ENCODE measurements at places on chromosomes 2 and 18.

GRCh38 chr2:233460726-233461441 is 105.7 kb downstream of the USP40 start:
- no peak for DNase-seq

GRCh38 chr18:25538175-25538922 is 186.4 kb upstream of the ZNF521 start:
- no peak for DNase-seq

GRCh38 chr2:12852135-12852534 is 135.4 kb downstream of the TRIB2 start:
- DNase-seq, result no peak

- no peak for DNase-seq
These were observed 2.2 kb upstream of the ATOH8 start for GRCh38 chr2:85751627-85752026.

GRCh38 chr18:31325051-31325450 is 7.1 kb downstream of the DSG1 start:
- DNase-seq, result no peak

GRCh38 chr2:174161490-174161889 is 86.8 kb downstream of the OLA1 start:
- DNase-seq, result no peak

GRCh38 chr2:158967731-158968395 is 577 bp upstream of the TANC1 start:
- DNase-seq, result no peak

DNA sequence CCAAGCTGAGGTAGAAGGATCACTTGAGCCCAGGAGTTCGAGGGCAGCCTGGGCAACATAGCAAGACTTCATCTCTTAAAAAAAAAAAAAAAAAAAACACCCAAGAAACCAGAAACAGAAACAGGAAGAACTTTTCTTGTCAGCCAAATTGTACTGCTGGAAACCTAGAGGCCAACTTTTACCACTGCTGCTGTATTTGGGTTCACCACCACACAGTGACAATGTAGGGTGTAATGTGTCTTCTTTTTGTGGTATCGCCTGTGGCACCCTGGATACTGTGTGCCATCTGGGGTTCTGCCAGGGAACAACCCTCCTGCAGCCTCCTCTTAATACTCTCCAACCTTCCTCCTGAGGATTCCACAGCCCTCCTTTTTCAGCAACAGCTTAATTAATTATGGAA is 72.6 kb downstream of the STK39 start:
- DNase-seq, result no peak
